Daoy (cell line): ENCODE measurements at places on chromosomes 5 and 9. TPM values are rescaled to one million over a fixed set of nuclear protein-coding genes. Genes with fewer than 3 reads are reported as not detected.
A peak's percentile ranks its signal among the peaks of the same experiment; 100 is the strongest.

- DNase-seq, result no peak
Measured at GRCh38 chr5:63963926-63964325, 1.7 kb upstream of the HTR1A start.

GRCh38 chr9:19460243-19460642 is 51.4 kb downstream of the ACER2 start:
- DNase-seq, result no peak

DNA sequence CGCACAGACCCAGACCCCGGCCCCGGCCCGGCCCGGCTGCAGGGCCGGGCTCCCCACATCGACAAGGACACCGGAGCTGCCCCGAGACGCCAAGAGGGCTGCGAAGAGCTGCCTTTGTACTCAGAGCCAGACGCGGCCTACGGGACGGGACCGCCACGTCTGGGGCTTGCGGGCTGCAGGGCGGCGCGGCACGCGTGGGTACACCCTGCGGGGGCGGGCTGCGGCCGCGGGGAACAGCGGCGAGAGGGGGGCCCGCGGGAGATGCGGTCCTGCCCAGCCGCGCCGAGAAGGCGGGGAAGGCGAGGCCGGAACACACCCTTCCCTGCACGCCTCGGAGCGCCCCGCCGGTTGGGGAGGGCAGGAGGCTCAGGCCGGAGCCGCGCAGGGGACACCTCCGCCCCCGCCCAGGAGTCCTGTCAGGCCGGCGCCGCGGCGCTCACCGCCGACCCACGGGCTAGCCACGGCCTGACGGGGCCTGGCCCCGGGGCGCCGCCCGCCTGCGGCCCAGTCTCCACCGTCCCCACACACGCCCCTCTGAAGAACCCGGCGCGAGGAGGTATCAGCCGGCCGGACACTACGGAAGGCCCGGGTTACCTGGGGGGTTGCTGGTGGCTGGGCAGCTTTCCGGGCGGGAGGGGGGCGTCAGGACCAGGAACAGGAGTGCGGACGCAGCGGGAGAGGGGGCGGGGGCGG is 478 bp downstream of the RAB14 start:
- DNase-seq, result peak; percentile 56

Gene SHOC1
- total RNA-seq, result not detected in 2 replicates

DNA sequence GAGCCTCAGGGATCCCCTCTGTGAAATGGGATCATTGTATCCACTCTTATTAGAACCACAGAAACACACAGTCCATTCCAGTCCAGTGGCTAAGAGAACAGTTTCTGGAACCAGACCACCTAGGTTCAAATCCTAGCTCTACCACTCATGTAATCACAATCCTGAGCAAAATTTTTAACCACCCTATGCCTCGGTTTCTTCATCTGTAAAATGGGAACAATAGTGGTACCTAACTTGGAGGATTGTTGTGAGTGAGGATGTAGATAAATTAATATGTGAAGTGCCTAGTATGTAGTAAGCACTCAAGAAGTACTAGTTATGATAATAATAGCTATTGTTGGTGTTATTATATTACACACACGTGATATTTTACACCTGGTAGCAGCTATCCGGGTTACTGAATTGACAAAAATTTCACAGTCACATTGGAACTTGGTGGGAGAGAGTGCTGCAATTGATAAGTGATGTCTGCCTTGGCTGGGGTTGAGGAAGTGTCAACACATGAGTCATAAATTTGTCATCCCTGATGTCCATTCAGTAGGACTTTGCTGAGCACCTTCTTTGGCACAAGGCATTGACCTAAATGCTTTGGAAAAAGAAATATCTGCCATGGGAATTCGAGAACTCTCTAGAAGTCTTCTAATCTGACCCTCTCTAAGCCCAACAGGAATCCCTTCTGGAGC is 68.4 kb downstream of the COL27A1 start:
- DNase-seq, result peak; percentile 87

Gene KIF4B
- total RNA-seq, result 0.17 TPM in 1 of 2 replicates, not detected in the other

DNA sequence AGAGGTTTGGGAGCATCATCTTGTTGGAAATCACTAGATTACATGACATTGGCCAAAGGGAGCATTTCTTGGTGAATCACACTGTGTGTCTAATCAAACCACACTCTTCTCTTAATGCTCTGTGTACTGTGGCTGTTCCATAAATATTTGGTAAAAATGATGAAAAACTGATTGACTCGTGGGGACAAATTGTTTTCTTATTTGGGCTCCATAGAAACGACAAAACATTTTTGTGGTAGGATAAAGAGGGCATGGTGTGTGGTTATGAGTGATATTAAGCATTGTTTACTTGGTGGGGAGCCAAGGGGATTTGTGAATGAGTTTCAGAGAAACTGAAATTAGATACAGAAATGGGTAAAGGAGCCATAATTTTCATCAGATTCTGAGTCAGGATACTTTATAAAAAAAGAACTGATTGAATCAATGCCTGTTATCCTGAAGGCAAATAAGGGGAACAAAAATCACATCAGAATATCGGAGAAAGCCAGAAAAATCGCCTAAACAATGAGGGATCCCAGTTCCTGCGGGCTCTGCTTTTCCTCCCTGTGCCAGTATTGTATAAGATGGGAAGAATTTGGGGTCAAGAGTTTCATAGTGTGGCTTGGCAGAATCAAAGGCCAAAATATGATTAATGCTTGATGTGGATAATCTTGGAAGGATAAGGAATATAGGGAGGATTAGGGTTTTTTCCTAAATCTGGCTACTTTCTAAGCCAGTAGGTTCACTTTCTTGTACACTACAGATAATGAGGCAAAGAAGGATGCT is 33.3 kb downstream of the FBXL7 start:
- no peak for DNase-seq

DNA sequence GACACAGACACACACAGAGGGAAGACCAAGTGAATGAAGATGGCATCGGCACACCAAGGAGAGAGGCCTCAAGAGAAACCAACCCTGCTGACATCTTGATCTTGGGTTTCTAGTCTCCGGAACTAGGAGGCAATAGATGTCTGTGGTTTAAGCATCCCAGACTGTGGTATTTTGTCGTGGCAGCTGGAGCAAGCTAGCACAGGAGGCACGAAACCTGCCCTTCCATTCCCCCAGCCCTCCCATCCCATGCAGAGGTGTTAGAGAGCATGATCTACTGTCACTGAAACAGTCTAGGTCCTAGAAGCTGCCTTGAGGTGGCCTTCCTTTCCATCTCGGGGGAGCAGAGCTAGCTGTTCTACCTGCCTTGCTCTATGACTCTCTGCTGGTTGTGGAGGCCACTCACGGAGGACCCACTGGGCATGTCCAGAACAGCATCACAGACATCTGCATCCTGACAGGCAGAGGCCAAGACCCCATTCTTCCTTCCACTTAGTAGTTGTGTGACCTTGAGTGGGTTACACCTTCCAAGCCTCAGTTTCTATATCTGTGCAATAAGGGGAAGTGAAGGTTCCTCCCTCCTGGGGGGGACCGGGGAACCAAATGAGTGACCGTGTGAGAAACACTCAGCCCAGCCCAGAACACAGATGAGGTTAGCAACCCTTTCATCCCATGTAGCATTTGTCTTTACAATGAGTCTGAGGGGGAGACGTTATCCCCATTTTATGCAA is 134.3 kb upstream of the BOD1 start:
- DNase-seq, result no peak

GRCh38 chr9:110160123-110160522 is 47.8 kb downstream of the C9orf152 start:
- no peak for DNase-seq

Gene ANP32B
- total RNA-seq, result 20.5 and 28.0 TPM in 2 replicates

Gene MAMDC4
- 2.1 and 6.1 TPM in 2 replicates for total RNA-seq

DNA sequence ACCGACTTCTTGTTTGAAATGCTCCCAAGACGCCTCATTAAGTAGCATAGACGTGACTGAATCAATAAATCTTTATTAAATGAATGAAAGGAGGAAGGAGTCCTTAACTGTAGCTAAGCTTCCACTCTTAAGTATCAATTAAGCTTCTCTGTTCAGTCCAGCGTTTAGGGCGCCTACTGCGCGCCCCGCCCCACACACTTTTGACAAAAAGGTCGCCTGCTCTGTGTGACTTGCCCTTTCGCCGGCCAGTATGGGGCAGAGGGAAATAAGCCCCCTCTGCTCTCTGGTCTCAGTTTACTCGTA is 662 bp upstream of the DOLPP1 start:
- no peak for DNase-seq

DNA sequence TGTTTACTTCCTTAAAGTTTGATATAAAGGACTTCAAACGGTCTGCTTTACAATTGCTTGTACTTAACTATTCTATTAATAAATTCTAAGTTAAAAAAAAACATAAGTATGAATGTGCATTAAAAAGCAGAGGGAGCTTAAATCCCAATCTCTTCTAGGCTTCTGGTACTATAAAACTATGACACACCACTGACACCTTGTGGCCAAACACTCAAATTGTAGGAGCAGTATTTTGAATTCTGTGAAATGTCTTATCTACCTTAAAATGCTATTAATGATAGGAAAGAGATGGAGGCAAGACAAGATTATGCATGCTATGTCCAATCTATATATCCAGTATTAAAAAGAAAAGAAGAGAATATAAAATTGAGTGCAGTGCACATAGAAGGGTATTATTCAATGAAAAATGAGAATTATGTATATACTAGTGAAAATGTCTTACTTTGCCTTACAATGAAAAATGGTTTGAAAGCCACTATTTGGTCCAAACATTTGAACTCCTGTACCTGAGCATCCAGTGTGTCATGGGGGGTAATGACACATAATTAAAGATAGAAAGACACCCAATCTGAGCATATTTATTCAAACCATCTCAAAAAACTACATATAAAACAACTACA is 87.6 kb downstream of the ERP44 start:
- peak; percentile 55 for DNase-seq

Gene ITGA1
- total RNA-seq, result 7.6 and 8.6 TPM in 2 replicates

DNA sequence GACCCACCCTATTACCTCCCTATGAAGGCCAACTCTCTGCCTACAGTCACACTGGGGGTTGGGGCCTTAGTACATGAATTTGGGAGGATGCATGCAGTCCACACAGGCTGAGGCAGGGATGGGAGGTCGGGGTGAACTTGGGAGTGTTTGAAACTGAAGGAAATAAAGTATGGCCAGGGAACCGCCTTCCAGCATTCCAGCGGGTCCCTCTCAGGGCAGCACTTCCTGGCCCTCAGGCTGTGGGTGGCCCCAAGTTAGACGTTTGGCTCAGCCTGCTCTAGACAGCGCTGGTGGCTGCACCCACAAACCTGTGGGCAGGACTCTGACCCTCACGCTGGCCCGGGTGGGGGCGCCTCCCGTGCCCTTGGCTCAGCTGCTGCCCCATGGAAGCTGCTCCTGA is 74.3 kb downstream of the UBE2QL1 start:
- peak; percentile 24 for DNase-seq
